ENCODE measurements at places on chromosomes 2 and 18. TPM values are rescaled to one million over a fixed set of nuclear protein-coding genes. Genes with fewer than 3 reads are reported as not detected.

ARHGAP28 gene
- polyA plus RNA-seq, result 4.6 TPM

- no peaks in the 10 kb centered on the region for H3K4me1 ChIP-seq
- no peak for DNase-seq
- H3K27me3 ChIP-seq, result no peaks in the 10 kb centered on the region
- no peaks in the 10 kb centered on the region for H3K36me3 ChIP-seq
- H3K27ac ChIP-seq, result no peak overlapping the region
These were observed 65.5 kb upstream of the CYP1B1 start for GRCh38 chr2:38141501-38141900.

DNA sequence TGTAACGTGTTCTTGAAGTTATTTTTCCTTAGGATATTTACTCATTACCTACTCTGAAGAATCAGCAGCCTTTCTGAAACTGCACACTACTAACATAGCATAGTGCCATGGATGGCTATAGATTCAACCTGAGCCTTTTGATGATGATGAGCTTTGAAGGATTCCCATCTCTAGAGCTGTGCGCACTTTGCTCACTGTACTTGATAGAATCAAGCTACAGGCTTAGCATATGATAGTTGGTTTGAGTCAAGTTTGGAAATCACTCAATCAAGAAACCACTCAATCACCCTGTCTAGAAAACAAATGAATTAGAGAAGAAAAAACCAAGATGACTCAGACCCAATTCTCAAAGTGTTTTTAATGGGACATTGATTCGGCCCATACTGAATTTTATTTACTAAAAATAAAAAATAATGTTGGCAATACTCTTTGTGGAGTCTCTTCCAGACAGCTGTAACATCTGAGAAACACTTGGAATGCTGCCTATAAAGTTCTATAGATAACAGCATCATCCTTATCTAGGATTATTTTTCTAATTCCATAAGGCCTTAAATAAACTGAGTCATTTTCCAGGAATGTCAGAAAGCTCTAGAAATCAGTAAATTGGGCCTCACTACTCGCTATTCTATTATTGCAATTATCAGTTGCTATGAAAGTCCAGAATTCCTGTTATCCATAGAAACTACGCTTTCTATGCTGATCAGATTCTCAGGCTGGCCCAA lies 259.0 kb upstream of the ERBB4 start:
- H3K4me1 ChIP-seq, result no peaks in the 10 kb centered on the region
- no peaks in the 10 kb centered on the region for H3K36me3 ChIP-seq
- no peaks in the 10 kb centered on the region for H3K27me3 ChIP-seq
- DNase-seq, result no peak

GRCh38 chr2:147390475-147390874 lies 454.4 kb upstream of the ACVR2A start:
- H3K27me3 ChIP-seq, result no peaks in the 10 kb centered on the region
- DNase-seq, result no peak
- no peaks in the 10 kb centered on the region for H3K4me1 ChIP-seq
- no peak overlapping the region for H3K4me3 ChIP-seq
- H3K27ac ChIP-seq, result no peak overlapping the region

GRCh38 chr18:48913201-48913600 lies 37.6 kb downstream of the SMAD7 start:
- H3K4me1 ChIP-seq, result peaks cover 9% of the 10 kb centered on the region
- H3K27ac ChIP-seq, result no peak overlapping the region
- no peaks in the 10 kb centered on the region for H3K36me3 ChIP-seq
- DNase-seq, result no peak
- no peak overlapping the region for H3K4me3 ChIP-seq
- no peaks in the 10 kb centered on the region for H3K27me3 ChIP-seq

DNA sequence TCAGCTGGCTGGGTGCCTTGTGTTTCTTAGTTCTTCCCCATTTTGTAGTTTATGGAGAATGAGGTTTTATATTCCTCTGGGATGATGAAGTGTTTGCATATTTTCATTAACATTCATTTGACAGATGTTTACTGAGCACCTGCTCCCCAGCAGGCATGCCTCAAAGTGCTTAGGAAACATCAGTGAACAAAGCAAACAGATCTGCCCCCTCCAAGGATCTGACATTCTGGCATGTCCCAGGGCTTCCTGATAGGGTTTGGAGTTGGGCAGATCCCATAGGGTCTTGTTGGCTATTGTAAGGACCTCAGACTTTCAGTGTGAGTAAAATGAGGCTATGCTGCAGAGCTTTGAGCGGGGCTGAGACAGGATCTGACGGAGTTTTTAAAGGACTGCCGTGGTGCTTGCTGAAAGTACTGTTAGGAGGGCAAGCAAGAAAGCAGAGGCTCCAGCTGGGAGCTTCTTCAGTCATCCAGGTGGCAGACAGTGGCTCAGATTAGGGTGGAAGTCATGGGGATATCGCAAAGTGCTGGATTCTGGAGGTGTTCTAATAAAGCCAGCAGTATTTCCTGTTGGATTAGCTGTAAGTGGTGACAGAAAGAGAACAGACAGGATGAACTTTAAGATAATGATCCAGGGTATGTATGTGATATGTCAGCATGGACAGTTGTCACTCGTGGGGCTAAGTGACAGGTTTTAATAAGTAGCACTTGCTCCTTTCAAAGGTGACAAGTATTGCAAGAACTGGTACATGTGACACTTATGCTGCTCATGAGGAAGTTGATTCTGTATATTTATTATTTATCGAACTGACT lies 11.3 kb upstream of the IAH1 start:
- H3K27me3 ChIP-seq, result no peaks in the 10 kb centered on the region
- no peaks in the 10 kb centered on the region for H3K4me1 ChIP-seq
- no peak for DNase-seq
- no peak overlapping the region for H3K27ac ChIP-seq
- H3K36me3 ChIP-seq, result no peaks in the 10 kb centered on the region
- H3K4me3 ChIP-seq, result no peak overlapping the region

DNA sequence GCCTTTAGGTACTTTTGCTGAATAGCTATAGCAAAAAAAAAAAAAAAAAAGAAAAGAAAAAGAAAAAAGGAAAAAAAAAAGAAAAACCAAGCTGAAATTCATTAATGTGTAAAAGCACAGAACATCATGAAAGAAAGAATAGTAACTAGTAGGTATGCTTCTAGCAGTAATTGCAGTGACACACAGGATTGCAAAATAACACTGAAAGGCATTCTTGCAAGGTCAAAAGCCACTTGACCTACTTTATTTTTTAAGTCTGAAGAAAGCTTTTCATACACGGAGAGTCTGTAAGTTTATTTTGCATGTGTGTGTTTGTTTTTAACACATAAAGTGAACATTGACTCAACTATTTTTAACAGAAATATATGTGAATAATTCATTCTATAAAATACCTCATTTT lies 54.4 kb downstream of the DOK6 start:
- H3K27ac ChIP-seq, result no peak overlapping the region
- no peaks in the 10 kb centered on the region for H3K4me1 ChIP-seq
- no peaks in the 10 kb centered on the region for H3K27me3 ChIP-seq
- no peak for DNase-seq
- no peaks in the 10 kb centered on the region for H3K36me3 ChIP-seq
- H3K4me3 ChIP-seq, result no peak overlapping the region

DNA sequence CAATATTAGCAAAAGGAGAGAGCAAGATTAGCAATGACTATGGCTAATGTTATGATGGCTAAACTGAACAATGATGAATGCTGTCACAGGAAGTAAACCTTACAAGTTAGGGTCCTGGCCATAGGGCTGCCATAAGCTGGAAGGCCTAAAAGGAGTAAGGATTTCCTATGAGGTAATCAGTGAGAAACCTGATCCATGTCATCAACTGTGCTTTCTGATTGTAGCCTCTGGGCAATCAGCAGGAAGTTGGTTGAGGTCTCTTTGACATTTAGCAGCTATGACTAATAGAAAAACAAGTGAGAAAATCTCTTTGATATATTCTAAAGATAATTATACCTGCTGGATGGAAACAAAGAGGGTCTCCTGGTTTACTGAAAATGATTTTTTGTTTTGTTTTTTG lies 193.0 kb downstream of the RAB3GAP1 start:
- H3K27ac ChIP-seq, result no peak overlapping the region
- no peaks in the 10 kb centered on the region for H3K36me3 ChIP-seq
- peak; percentile 17 for DNase-seq
- no peaks in the 10 kb centered on the region for H3K4me1 ChIP-seq

GRCh38 chr2:29892585-29893259 lies 28.7 kb downstream of the ALK start:
- no peak for DNase-seq
- H3K27me3 ChIP-seq, result no peaks in the 10 kb centered on the region
- H3K4me3 ChIP-seq, result no peak overlapping the region
- H3K36me3 ChIP-seq, result no peaks in the 10 kb centered on the region
- no peak overlapping the region for H3K27ac ChIP-seq
- no peaks in the 10 kb centered on the region for H3K4me1 ChIP-seq

GRCh38 chr2:234968631-234969305 lies 17.0 kb downstream of the SH3BP4 start:
- no peaks in the 10 kb centered on the region for H3K27me3 ChIP-seq
- H3K27ac ChIP-seq, result no peak overlapping the region
- H3K4me3 ChIP-seq, result no peak overlapping the region

DNA sequence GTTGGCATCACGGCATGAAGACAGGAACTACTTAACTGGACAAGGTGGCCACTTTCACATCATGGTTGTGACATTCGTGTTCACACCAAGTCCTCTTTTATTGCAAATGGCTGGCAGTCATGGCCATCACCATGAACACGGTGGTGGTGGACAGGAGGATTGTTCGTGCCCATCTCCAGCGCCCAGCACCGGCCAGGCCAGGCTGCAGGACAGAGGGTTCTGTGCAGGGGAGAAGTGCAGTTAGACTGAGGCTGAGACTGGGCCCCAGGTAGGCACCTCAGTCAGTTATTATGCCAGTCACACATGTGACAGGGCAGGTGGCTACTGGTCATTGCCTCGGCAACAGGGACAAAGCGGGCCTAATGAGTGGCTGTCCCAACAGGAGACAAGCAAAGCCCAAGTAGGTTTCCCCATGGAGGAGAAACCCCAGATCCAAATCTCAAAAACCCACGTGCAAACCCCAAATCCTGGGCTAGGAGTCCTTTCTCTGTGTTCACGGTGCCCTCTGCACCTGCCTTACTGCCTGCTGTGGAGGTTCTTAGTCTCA lies 468.1 kb upstream of the MYT1L start:
- H3K4me1 ChIP-seq, result no peaks in the 10 kb centered on the region
- no peak overlapping the region for H3K4me3 ChIP-seq
- no peak overlapping the region for H3K27ac ChIP-seq
- no peaks in the 10 kb centered on the region for H3K36me3 ChIP-seq
- DNase-seq, result no peak
- no peaks in the 10 kb centered on the region for H3K27me3 ChIP-seq

UGT1A3 gene
- 0.47 TPM for polyA plus RNA-seq

GRCh38 chr2:42788-43187 lies 3.5 kb downstream of the FAM110C start:
- H3K27me3 ChIP-seq, result peaks cover 5% of the 10 kb centered on the region
- H3K4me1 ChIP-seq, result peaks cover 7% of the 10 kb centered on the region
- peak; percentile 36 for DNase-seq

NTSR2 gene
- not detected for polyA plus RNA-seq

FN1 gene
- polyA plus RNA-seq, result 92.1 TPM

GRHL1 gene
- polyA plus RNA-seq, result 2.3 TPM

STPG4 gene
- not detected for polyA plus RNA-seq

DNA sequence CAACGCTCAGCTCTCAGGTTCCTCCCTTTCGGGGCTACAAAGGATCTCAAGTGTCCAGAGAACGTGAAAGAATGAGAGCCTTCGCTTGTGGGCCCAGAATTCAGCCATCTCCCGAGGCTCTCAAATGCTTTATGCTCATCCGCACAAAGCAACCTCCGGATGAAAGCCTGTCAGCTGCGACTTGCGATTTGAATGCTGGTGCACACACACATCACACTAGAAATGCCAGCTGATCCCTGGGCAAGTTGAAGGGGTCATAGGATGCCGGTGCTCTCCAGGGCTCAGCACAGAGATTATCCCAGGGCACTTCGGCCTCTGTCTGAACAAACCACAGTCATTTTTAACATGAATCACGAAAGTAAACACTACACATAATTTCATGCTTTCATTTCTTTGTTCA lies 141.8 kb upstream of the MYT1L start:
- H3K4me1 ChIP-seq, result no peaks in the 10 kb centered on the region
- no peak for DNase-seq
- H3K27me3 ChIP-seq, result no peaks in the 10 kb centered on the region

GRCh38 chr2:230666885-230667712 lies 45.5 kb upstream of the CAB39 start:
- H3K4me1 ChIP-seq, result no peaks in the 10 kb centered on the region
- no peak overlapping the region for H3K4me3 ChIP-seq
- no peak overlapping the region for H3K27ac ChIP-seq
- peak; percentile 23 for DNase-seq
- H3K36me3 ChIP-seq, result no peaks in the 10 kb centered on the region

- H3K4me3 ChIP-seq, result peak within 1 kb of the TSS; percentile 74
- peak; percentile 71 for DNase-seq
- H3K4me1 ChIP-seq, result peaks cover 3% of the 10 kb centered on the region
- no peaks in the 10 kb centered on the region for H3K27me3 ChIP-seq
- no peaks in the 10 kb centered on the region for H3K36me3 ChIP-seq
These were observed at the start of gene B4GALT6 for GRCh38 chr18:31684279-31685096. B4GALT6 (minus strand) TSS chr18:31684581; CDS start chr18:31684426, 155 bp downstream.

KLHL30 gene
- 0.24 TPM for polyA plus RNA-seq

- no peak overlapping the region for H3K4me3 ChIP-seq
- DNase-seq, result no peak
- no peak overlapping the region for H3K27ac ChIP-seq
- H3K4me1 ChIP-seq, result no peaks in the 10 kb centered on the region
These were observed 429.8 kb downstream of the TGIF1 start for GRCh38 chr18:3879836-3880120.

ERBB4 gene
- 3.9 TPM for polyA plus RNA-seq

GRCh38 chr2:162365392-162365791 lies 21.5 kb downstream of the GCA start:
- DNase-seq, result no peak
- no peak overlapping the region for H3K4me3 ChIP-seq
- H3K27ac ChIP-seq, result no peak overlapping the region

- no peak overlapping the region for H3K4me3 ChIP-seq
- no peaks in the 10 kb centered on the region for H3K4me1 ChIP-seq
- H3K36me3 ChIP-seq, result no peaks in the 10 kb centered on the region
- H3K27me3 ChIP-seq, result no peaks in the 10 kb centered on the region
These were observed 151.4 kb downstream of the LDLRAD4 start for GRCh38 chr18:13369756-13370510.

DNA sequence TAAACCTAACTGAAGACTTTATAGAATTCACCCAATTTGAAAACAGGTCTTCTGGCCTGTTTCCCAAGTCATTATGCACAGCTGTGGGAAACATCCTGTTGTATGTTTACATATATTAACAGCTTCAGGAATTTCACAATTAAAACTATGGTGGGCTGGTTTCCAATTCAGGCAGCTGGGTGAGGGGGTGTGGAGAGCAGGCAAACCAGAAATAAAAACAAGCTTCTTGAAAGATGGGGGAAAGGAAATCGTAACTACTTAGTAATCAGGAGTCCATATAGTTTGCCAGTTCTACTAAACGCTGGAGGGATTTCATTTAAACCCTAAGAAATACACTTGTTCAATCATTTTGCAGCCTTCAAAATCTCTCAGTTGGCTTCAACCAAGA lies 22.8 kb downstream of the ATP8B1 start:
- H3K27ac ChIP-seq, result peak overlapping the region; percentile 76
- no peaks in the 10 kb centered on the region for H3K36me3 ChIP-seq
- H3K27me3 ChIP-seq, result no peaks in the 10 kb centered on the region

SERPINB4 gene
- not detected for polyA plus RNA-seq

- H3K36me3 ChIP-seq, result no peaks in the 10 kb centered on the region
- no peak overlapping the region for H3K4me3 ChIP-seq
- H3K27ac ChIP-seq, result no peak overlapping the region
These were observed 151.4 kb upstream of the XPO1 start for GRCh38 chr2:61689568-61689967.

Data from kidney (tissue), 22 donors.